AG09319 (cell line): ENCODE measurements at places on chromosomes 3 and 15.
A peak's percentile ranks its signal among the peaks of the same experiment; 100 is the strongest.

- DNase-seq, result no peak
Observed at GRCh38 chr3:33076952-33077351, 20.0 kb downstream of the GLB1 start.

DNA sequence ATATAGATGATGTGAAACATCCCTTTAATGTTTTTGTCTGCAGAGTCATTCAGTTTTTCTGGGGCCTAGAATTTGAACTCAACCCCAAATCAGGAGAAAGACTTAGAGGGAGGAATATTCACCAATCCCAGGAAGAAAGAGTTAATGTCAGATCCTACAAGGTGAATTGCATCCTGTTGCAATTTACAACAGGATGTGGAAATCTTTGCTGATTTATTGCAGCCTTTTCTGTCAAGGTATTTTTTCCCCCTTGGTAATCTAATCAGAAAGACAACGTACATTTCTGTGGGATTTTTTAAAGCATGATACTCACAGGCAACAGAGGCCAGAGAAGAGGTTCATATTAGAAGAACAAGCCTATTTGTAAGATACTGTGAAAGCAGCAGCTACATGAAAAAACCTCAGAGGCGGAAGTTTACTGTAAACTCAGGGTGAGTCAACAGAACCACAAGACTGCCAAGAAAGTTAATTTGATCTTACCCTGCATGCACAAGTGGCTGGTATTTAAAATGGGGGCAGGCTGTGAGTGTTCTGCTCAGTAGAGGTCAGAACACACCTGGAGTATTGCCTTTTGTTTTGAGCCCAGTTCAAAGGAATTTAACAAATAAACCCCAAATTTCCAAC lies 531.9 kb downstream of the AGBL1 start:
- DNase-seq, result no peak

GRCh38 chr3:50339485-50340146 lies 1.0 kb downstream of the RASSF1 start:
- no peak for DNase-seq

DNA sequence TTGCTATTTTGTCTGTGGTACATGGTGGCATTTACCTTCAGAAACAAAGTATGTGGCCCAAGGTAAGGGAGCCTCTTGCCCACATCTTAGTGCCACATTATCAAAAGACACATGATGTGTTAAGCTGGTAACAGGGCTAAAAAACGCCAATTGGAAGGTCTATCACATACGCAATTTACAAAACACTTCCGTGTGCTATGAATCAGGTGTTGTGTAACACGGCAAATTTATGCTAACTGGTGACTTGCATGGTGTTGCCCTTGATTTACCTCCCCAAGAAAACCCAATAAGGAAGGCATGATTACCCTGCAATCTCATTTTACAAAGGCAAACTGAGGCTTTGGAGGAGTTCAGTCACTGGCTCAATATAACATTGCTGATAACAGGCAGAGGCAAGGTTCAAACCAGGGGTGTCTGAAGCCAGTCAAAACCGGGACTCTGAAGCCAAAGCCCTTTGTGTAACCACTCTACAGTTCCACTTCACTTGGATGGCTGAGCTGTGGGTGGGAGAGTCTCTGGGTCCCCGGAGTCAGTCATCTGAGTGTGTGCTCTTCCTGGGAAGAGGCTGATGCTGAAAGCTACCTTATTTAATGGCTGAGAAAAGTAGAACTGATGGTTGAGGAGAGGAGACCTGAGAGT lies 103.9 kb upstream of the BCL6 start:
- DNase-seq, result no peak

- DNase-seq, result no peak
Observed at GRCh38 chr3:171183042-171183441, 156.5 kb upstream of the SLC2A2 start.

GRCh38 chr15:49148727-49149126 lies 6.7 kb downstream of the COPS2 start:
- DNase-seq, result no peak

DNA sequence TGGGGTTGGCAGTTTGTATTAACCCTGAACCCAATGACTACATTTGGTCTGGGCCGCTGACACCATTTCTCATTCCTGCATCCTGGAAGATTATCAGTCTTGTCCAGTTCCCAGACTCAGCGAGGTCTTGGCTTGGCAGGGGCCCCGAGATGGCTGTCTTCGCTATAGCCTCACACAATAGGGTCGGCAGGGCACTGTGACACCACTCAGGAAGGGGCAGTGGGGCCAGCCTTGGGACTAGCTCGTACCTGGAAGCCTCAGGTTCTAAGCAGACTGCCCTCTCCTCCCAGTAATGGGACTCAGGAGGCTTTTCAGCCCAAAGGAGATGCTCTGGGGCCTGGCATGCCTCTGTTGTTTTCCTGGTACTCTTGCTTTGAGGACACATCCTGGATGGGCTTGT lies 9.1 kb downstream of the TEX264 start:
- no peak for DNase-seq

DNA sequence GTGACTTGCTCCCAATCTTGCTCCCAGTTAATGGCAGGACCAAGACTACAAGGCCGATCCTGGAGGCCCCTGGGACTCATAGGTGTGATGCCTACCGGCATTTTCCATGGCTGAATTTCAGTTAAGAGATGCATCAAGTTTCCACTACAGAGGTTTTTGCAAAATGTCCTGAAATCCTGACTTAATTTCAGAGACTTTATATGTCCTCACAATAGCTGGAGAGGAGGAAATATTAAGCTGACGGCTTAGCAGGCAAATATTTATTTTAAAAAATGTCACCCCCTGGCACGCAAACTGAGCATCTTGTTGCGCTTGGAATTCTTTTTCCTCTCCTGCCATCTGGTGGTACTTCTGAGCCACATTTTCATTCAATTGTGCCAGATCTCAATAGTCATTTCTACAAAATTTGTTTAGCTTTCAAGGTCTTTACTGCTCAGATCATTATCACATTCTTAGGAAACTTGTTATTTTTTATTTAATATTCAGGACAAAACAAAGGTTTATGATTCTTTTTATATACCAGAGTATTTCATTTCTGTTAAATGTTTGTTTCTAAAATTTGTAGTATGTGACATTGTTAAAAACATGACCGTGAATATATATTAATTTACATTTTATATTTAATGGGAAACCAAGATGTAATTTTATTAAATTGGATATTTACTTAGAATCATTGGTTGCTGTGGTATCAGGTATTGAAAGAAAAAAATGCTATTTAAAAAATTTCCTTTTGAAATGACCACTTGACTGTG lies 189.2 kb upstream of the THRB start:
- peak; percentile 59 for DNase-seq

- DNase-seq, result no peak
Observed at GRCh38 chr3:32046102-32046501, 60.3 kb upstream of the GPD1L start.
